ENCODE measurements at places on chromosomes 1 and 21.

DNA sequence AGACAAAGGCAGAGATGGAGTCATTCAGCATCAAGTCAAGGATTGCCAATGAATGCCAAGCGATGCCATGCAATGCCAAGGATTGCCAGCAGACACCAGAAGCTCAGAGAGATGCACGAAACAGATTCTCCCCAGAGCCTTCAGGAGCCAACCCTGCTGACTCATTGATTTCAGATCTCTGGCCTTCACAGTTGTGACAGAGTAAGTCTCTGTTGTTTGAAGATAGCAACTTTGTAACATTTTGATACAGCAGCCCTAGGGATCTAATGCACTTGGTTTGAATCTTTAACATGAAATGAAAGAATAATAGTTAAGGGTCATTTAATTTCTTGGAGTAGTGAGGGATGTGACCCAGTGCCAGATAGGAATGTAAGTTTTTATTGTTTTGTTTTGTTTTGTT is 287.4 kb upstream of the RUNX1 start:
- DNase-seq, result no peak

DNA sequence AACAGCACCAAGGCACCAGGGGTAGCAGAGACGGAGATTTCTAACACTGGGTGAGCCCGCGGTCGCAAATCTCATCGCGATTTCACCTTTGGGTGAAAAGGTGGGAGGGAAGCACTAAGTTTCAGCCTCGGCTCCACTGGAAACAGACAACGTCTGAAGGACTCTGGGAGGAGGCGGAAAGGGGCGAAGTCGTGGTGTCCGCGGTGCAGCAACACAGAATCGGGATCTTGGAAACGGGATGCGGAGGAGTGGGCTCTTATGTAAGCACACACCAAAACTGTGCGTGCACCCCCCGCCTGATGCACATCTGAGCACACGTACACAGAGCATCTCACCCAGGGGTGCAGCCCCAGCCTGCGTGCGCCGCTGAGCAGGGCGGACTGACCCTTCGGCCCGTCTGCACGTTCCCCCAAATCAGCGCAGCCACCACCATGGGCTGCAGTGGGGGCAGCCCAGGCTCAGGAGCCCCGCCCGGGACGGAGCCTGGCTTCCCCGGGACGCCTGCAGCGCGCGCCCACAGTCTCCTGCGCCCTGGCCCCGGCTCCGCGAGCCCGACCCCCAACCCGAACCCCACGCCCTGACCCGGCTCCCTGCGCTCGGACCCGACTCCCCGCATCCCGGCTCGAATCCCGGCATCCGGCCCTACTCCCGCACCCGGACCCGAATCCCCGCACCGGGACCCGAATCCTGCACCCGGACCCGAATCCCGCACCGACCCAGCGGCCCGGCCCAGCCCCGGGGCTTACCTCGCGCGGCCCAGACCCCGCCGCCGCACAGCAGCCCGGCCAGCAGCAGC is 670 bp downstream of the CLSTN1 start:
- DNase-seq, result no peak

GRCh38 chr1:170555370-170555769 is 23.4 kb downstream of the GORAB start:
- no peak for DNase-seq

GRCh38 chr21:45098867-45099266 is 24.5 kb downstream of the ADARB1 start:
- no peak for DNase-seq

- DNase-seq, result peak; percentile 33
These were observed 93.0 kb upstream of the BMP8A start for GRCh38 chr1:39398278-39399021.

DNA sequence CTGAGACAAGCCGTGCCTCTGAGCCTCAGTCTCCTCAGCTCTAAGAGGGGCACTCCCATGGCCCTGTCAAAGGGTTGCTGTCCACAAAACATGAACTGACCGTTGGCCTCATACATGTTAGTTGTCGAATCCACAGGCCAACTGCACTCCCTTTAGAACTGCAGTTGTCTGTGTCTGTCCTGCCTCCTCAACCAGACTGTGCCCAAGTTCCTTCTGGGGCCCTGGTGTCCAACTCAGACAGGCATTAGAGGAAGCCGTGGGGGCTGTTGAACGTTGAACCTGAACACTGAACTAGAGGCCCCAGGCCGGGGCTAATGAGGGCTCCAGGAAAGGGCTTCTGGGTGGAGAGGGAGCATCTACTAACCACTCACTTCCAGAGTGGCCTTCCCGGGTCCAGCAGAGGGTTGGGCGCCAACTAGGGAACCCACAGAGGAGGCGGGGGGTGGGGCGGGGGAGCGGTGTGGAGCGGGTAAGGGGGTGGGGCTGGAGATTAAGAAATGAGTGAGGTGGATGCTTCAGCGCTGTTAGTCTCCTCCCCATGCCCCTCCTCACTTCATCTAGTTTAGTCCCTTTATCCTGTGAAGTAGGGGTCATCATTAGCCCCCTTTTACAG is at the start of gene RAB42:
TSS of gene RAB42 (plus strand) at position 558 of the 613 bp plus-strand sequence. CDS start 247 bp downstream, outside the sequence.
- no peak for DNase-seq

DNA sequence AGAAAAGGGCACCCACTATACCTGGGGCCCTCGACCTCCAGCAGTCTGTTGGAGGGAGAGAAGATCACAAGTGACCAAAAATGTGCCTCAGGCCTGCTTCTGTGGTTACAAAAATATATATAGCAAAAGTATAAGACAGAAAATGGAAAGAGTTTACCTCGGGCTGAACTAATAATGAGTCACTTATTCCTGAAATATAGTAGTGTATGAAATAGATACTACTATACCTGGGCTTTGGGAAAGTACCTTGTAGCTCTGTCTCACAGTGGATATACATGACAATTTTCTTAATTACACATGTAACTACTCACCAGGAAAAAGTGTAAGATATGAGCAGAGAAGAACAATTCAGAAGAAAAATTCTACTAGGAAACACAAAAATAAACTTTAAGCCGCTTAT is 7.3 kb upstream of the APCS start:
- no peak for DNase-seq

DNA sequence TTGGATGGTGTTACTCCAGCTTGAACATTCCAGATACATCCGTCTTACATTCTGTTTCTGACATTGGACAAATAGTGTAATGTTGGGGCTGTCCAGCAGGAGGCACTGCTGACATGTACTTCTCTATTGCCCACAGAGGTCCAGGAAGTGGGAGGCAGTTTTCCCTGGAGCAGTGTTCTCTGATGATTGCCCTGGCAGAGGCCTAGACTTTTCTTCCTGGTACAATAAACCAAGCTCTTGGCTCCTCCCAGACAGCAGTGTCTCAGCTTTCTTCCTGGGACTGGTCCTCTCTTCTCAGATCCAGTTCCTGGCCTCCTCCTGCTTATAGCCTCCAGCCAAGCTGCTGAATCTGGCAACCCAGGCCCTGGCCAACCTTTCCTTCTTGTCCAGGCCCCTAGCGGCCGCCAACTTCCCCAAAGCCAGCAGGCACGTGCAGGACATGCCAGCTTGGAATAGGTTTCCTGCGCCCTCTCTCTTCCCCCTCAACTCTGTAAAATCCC is 14.9 kb upstream of the IFNLR1 start:
- DNase-seq, result peak; percentile 97

DNA sequence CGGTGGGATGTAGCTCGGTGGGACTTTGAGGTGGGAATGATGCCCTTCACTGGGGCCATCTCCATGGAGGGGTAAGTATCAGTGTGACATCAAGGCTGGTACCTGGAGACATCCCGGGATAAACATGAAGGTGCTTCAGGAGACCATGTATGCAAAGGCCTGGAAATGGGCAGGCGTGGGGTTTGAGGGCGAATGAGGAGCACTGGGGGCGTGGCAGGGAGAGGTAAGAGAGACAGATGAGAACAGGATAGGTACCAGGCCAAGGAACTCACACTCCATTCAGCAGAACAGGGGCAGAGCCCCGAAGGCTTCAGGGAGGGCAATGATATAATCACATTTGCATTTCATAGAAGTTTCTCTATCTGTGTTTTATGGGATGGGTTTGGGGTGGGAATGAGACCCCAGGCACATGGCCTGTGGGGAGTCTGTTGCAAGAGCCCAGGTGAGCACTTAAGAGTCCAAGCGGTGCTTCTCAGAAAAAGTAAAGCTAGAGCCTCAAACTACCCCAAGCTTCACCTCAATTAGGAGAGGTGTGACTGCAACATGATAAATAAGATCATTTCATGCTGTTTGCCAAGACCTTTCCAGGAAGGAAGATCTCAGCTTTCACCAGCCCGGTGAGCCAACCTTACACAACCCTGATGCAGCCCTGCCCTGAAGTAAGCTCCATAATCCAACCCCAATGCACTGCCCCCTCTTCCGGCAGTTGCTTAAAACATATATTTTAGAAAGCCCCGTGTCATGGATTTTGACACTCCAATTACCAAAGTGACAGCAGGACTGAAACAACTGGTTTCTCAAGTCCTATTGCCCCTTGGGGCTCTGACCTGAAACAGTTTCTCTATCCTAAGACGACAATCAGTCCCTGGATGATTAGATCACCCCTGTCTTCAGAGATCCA is 7.4 kb downstream of the S100A9 start:
- no peak for DNase-seq

DNA sequence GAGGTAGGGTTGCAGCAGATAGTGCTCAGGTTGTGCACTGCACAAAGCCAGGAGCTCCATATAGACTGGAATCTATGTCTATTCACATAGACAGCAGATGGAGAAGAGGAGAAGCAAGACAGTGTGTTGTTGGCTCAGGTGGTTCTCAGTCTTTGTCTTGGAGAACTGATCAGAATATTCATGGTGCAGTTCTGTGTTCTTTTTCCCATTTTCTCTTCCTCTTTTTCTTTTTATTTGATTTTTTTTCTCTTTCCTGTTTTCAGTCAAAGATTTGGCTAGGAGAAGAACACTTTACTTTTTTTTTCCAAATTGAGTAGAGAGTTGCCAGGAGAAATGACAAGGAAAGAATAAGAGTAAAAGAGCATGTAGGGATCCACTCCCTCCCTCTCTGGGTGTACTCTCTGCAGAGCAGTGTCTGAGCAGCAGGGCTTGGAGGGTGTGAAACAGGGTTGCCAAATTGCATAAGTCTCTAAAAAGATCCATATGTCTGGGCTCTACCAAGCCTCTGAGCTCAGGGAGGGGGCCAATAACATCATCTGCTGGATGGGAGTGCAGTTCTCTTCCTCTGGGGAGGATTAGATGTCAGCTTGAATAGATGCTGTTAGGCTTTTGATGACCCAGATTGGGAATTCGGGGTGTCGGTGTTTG is 8.7 kb upstream of the CD34 start:
- no peak for DNase-seq

GRCh38 chr1:191348328-191348727 is 809.9 kb upstream of the RGS18 start:
- DNase-seq, result no peak

- no peak for DNase-seq
These were observed 182.5 kb downstream of the ADSS2 start for GRCh38 chr1:244269169-244269568.

- no peak for DNase-seq
These were observed 35.2 kb downstream of the NENF start for GRCh38 chr1:212467843-212468482.

- no peak for DNase-seq
These were observed 628 bp downstream of the C1orf159 start for GRCh38 chr1:1115136-1115785.

DNA sequence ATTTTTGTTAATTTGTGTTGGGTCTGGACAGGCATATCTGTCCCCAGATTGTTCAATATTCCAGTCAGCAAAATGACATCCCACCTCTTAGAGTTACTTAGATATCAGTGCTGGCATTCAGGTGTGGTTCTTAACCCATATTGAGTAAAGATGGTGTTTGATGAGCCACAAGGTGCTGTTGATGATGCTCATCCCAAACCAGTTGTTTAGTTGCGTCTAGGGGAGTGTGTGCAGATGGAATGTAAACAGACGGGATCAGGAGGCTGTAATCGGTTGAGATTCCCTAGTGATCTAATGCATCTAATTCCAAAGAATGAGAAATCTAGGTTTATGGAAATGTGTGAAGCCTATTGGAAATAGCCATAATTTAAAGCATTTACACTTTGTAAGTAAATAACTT is 1.1 kb downstream of the HOOK1 start:
- no peak for DNase-seq

All from tibial nerve (tissue), 4 donors.